Spinal cord (tissue), 10 donors: ENCODE measurements at places on chromosomes 4 and X.

DNA sequence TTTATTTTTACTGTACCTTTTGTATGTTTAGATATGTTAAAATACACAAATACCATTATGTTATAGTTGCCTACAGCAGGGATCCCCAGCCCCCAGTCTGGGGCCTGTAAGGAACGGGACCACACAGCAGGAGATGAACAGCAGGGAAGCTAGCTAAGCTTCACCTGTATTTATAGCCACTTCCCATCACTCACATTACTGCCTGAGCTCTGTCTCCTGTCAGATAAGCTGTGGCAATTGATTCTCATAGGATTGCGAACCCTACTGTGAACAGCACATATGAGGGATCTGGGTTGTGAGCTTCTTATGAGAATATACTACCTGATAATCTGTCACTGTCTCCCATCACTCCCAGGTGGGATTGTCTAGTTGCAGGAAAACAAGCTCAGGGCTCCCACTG lies 73.9 kb downstream of the BMPR1B start:
- DNase-seq, result no peak

GRCh38 chrX:154056770-154057241 lies 37.1 kb upstream of the IRAK1 start:
- DNase-seq, result no peak

DNA sequence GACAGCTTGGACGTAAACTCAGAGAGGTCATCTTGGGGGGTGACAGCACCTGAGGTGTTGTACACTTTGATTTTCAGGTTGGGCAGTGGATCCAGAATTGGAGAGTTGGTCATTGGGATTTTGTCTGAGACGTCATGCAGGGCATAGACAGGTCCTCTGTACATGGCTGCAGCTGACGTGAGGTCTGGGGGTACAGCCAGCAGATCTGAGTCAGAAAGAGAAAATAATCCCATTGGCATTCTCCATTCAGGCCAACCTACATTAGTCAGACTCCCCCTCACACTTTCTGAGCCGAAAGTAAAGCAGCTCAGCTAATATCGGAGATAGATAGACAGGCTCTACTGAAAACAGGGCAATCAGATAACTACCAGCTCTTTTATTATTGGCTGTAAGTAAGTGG lies 329.7 kb downstream of the UNC5C start:
- DNase-seq, result no peak

DNA sequence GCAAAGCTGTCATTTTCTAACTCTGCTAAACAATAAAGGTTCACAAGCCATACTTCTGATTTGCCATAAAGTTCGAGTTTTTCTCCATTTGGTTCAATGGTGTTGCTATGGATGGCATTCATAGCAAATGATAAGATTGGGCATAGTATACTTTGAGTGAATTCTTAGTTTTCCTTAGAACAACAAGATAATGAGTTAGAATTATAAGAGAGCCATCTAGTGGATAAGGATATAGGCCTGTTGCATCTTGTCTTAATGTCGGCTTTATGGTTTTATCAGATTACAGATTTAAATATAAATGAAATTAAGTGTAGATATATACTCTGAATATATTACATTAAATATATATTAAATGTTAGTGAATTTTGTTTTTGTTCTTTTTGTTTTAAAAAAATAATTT lies 644.6 kb downstream of the IL1RAPL1 start:
- DNase-seq, result no peak

DNA sequence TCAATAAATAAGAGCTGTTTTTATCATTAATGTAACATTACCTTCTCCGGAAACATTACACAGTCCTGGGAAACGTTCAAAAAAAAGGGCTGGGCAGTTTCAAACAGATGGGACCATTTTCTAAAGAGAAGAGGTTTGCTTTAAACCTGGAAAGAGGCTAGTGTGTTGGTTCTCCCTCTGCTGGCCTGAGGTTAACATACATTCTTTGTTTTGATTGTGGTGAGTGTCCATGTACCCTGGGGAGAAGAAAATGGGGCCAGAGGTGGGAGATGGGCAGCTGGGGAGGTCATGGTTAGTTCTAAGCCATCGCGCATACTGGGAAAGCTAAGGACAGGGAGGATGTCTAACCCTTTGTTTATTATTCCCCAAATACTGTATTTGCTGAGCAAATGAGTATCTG lies 194.7 kb downstream of the CPEB2 start:
- peak; percentile 6 for DNase-seq

- DNase-seq, result peak; percentile 47
These were observed 99.5 kb downstream of the COX18 start for GRCh38 chr4:72969976-72970375.
